Stimulated activated CD4-positive, alpha-beta T cell treated with anti-CD3 and anti-CD28 coated beads, Interleukin-1b, Interleukin-23, amount 100 ng/mL, for 1 hour (primary cell): ENCODE measurements at places on chromosomes 5 and 9.
A peak's percentile ranks its signal among the peaks of the same experiment; 100 is the strongest.

DNA sequence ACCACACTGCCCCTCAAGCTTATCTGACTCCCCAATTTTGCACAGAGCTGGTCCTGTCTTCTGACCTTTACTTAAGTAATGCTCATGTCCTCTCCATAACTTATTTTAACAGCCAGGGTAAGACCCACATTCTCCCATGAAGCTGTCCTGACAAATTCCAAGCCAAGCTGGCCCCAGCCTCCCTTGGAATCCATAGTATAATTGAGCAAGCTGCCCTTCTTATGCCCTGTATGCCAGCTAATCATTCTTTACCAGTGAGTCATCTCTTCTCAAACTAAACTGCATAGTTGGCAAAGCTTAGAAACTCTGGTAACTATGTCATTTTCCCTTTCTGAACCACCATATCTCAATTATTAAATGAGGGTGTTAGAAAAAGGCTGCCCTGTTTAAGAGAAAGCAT, 92.4 kb downstream of the NFIB start:
- no peak for DNase-seq

DNA sequence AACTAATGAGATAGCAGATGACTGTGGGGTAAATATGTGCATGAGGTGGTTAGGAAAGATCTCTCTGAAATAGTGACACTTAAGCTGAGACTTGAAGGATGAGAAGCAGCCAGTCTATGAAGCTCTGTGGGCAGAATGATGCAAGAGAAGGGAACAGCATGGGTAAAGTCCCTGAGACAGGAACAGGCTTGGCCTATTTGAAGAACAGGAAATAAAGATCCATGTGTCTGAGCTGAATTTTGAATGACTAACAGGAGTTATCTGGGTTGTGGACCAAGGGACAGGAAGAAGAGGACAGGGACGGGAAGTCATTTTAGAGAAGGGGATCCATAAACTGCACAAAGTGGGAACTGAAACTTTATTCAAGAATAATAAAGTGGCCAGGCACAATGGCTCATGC, 25.6 kb upstream of the HMGCS1 start:
- DNase-seq, result no peak

GRCh38 chr5:138503487-138504270, 38.4 kb downstream of the EGR1 start:
- no peak for DNase-seq

- DNase-seq, result no peak
Observed at GRCh38 chr5:77280036-77280435, 69.6 kb downstream of the PDE8B start.

GRCh38 chr5:82044010-82044409, 72.2 kb downstream of the ATG10 start:
- DNase-seq, result no peak

GRCh38 chr5:121731377-121731776, 120.3 kb upstream of the FTMT start:
- DNase-seq, result no peak

- no peak for DNase-seq
Observed at GRCh38 chr5:171442287-171443042, 23.0 kb downstream of the FGF18 start.

DNA sequence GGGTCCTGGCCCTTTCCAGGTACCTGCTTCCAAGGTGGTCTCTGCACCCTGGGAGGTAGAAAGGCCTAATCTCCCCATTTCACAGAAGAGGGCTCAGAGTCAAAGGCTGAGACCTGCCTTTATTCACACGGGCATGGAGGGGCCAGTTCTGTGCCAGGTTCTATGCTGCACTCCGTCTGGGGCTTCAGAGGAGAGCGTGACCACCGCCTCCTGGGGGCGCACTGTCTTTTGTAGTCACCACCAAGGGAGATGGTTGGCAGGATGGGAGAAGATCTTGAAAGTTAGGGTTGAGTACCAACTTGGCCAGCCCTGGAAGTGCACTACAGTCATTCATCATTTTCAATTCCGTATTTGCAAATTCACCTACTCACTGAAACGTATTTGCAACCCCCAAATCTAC, 23.7 kb upstream of the PRDM12 start:
- no peak for DNase-seq

GRCh38 chr9:129237803-129238202, 59.7 kb upstream of the IER5L start:
- DNase-seq, result no peak

GRCh38 chr9:134320126-134320867, 6.0 kb upstream of the RXRA start:
- DNase-seq, result no peak

DNA sequence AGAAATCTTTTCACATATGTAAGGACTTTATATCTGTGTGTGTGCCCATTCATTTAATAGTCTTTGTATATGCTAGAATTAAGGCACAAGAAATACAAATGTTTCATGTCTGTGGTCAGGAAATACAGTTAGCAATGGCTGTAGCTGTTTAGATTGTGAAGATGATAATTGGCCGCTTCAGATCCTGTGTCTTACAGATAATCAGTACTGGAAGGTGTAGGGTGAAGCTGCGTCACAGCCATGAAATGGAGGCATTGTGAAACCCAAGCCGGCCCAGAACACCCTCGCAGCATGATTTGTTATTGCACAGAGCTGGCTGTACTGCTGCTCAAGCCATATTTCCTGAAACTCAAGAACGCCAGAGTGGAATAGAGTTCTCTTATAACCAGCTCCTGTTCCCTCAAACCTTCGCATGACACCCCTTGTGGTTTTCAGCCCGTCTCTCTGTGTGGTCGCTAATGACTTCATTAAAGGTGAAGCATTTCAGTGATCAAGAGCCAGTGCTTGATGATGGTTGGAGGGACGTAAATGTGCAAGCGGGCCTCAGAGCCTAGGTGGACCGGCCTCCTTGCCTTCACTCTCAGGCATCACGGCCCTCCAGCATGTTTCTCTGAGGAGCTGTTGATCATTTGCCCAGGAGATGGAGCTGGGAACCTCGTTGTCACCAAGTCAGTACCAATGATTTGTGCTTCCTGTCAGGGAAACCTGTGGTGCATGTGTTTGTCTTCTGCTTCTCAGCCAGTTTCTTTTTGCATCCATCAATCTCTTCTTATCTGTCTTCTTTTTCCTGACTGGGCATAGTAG, 80.1 kb downstream of the F2RL2 start:
- DNase-seq, result peak; percentile 9

DNA sequence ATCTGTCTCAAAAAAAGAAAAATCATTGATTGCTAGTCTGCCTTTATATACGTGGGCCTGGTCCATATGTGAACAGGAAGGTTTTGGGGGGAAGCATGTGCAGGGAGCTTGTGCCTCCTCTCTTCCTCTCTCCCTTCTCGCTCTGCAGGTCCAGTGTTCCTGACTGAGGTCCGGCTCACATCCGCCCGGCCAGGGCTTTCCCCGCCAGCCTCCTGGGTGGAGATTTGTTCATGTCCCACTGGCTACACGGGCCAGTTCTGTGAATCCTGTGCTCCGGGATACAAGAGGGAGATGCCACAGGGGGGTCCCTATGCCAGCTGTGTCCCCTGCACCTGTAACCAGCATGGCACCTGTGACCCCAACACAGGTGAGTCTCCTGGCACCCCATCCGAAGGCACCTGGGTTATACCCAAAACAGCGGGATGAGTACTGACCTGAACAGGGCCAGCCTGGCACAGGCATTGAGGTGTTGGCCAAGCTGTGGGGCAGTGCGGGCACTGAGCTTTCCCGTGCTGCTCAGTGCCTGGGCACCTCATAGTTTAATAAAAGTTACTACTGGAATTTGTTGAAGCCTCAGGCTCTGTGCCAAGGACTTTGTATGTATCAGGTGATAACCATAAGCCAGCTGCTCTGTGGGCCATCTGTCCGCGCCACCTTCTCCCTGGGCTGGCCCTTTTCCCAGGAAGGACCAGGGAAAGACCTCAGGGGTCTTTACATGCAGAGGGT, 39.4 kb upstream of the AIF1L start:
- DNase-seq, result no peak

- no peak for DNase-seq
Observed at GRCh38 chr9:101275769-101276250, 109.0 kb downstream of the BAAT start.

GRCh38 chr5:39755986-39756385, 331.2 kb upstream of the DAB2 start:
- no peak for DNase-seq

- no peak for DNase-seq
Observed at GRCh38 chr9:120891245-120891883, 14.4 kb upstream of the PHF19 start.

GRCh38 chr9:127390563-127390962, 6.4 kb upstream of the SLC2A8 start:
- DNase-seq, result no peak

- no peak for DNase-seq
Observed at GRCh38 chr5:180084638-180085561, 13.3 kb upstream of the RNF130 start.

GRCh38 chr9:15711531-15711930, 158.7 kb downstream of the CCDC171 start:
- no peak for DNase-seq

DNA sequence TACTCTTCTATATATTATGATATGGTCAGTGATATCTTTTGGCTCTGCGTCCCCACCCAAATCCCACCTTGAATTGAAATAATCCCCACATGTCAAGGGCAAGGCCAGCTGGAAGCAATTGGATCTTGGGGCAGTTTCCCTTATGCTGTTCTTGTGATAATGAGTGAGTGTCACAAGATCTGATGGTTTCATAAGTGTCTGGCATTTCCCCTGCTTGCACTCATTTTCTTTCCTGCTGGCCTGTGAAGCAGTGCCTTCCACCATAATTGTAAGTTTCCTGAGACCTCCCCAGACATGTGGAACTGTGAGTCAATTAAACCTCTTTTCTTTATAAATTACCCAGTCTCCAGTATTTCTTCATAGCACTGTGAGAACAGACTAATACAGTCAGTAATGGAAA, 45.0 kb upstream of the TNC start:
- no peak for DNase-seq

GRCh38 chr9:135287627-135288026, 192.0 kb upstream of the PPP1R26 start:
- DNase-seq, result no peak

GRCh38 chr9:106707291-106707690, 155.7 kb upstream of the ZNF462 start:
- no peak for DNase-seq

- DNase-seq, result no peak
Observed at GRCh38 chr9:129102791-129103594, 7.6 kb downstream of the CRAT start.

DNA sequence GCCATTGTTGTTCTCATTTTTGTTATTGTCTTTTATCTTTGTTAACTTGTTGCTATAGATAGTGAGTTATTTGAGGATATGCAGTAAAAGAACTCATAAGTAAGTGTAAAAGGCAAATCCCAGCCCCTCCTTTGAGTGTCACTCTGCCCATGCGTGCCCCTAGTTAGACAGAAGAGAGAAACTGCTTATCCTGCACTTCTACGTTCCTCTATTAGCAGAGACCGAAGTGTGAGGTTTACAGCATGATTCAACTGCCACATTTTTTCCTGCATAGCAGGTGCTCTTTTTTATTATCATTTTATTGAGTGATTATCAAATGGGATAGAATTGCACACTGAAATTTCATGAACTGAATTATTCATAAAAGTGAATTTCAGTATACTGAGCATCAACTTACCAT, 12.0 kb upstream of the DNAH5 start:
- DNase-seq, result no peak

DNA sequence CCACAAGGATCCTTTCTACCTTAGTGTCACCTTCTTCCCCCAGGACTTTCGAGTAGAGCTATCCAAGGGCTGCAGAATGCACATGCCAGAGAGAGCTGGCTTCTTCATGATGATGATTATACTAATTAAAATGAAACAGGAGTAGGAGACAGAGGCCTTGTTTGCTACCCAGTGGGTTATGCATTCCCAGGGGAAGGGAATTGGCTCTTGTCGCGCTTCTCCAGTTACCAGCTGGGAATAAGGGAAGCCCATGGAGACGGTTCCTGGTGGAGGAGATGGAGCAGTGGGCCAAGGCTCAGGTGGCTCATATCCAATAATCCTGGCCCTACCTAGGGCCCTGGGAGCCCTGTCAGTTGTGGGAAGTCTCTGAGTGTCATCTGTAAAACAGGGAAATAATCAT, 65.1 kb downstream of the WWC1 start:
- DNase-seq, result no peak

DNA sequence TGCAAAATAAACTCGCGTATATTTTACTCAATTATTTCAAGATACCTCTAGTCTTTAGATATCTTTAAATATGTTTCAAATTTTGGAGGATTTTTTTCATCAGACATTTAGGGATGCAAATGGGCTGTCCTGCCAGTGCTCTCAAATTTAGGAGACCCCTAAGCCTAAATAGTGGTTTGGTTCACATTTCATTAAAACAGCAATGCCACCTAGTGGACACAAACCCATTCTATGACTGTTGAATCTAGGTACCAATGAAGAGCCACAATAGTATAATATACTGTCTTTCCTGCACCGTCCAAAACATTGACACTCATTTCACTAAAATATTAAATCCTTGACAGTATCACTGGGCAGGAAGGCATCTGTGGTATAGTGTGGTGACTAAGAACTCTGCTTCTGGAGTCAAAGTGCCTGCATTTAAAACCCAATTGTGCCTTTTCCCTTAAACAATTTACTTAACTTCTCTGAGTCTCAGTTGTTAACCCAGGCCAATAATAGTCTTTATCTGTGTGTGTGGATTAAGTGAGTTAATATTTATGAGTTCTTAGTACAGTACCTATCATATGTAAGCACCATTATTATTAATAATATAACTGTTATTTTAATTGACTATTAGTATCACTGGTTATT, 148.0 kb downstream of the RORB start:
- DNase-seq, result no peak

- DNase-seq, result no peak
Observed at GRCh38 chr9:83330207-83331196, 207.7 kb downstream of the FRMD3 start.

DNA sequence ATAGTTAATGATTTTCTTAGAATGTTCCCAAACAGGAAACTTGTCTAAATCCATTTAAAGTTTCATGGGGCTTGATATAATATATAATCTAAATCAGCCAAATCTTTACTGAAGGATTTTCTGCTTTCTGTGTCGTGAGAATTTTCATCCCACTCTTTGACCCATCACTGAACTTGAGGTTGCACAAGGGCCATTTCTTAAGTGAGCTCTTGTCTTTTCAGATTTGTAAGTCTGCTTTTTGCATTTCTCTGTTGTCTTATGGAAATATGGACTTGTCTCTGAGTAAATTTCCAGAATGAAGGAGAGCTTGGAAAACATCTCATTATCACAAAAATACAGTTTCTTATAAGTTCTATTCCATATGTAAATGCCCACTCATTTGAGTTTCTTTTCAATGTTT, 149.2 kb upstream of the ARRDC3 start:
- DNase-seq, result no peak

GRCh38 chr5:54621048-54621447, 103.5 kb downstream of the SNX18 start:
- no peak for DNase-seq
